ENCODE measurements at places on chromosomes 1 and 21.
A peak's percentile ranks its signal among the peaks of the same experiment; 100 is the strongest.

GRCh38 chr1:19044975-19045831, 88.7 kb upstream of the IFFO2 start:
- DNase-seq, result no peak

GRCh38 chr1:150881331-150882070, 5.1 kb upstream of the ARNT start:
- no peak for DNase-seq

DNA sequence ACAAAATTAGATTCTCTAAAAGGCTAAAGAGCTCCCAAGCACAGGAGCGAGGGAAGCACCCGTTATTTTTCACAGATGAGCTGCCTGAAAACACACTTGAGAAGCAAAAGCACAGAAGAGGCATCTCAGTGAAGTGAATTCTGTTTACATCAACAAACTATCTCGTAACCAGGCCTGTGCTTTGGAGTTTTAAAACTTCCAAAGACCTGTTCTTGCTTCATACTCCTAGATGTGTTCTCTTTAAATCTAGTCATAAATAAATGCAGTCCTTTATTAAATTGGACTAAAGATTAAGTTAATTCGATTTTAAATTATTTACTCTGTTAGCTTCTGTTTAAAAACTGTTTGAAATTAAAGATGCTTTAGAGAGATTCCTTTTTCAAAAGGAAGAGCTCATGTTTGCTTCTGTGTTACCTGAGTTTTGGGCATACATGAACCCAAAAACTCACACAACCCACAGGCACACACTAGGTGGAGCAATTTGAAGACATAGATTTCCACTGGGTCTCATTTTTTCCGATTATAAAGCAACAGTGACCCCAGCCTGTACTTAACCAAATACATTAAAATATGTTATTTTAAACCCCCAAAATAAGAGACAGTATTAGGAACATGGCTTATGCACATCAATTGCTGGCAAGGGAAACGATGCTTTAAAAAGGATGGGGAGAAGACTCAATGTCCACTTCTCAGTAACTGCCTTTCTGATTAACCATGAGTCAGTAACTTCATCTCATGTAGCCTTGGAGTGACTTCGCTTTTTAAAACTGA, 648.2 kb downstream of the SMYD3 start:
- DNase-seq, result no peak

- no peak for DNase-seq
These were observed 62.3 kb downstream of the ZNF644 start for GRCh38 chr1:90959352-90960206.

GRCh38 chr1:203934651-203935050, 73.3 kb downstream of the SNRPE start:
- no peak for DNase-seq

DNA sequence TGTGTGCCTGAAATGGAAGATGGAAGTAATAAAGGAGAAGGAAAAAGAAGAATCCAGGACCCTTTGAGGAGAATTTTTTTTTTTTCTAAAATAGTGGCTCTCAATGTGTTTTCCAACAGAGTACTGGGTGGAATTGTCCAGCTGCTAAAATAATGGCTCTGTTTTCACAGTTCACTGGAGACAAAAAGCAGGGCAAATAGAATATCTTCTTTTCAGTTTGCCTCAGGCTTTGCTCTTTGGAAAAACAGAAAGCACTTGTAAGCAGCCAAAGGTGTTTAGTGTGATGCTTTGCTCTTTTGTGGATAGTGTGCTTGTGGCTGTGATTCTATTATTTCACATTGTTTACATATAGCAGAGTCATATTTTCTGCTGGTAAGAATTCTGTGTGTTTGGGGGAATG, 77.4 kb upstream of the MROH9 start:
- no peak for DNase-seq

DNA sequence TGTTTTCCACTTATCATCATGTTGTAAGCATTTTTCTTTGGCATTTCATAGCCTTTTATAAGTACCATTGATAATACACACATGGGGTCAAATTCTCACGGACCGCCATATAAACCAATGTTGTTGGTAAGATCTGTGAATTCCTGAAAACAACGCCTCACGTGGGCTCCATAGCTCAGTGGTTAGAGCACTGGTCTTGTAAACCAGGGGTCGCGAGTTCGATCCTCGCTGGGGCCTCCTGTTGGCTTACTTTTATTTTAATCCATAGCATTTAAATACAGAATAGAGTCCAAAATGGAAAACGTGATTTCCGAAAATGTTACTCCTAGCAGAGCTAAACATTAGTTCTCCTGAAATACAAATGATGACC, 83.1 kb downstream of the HHIPL2 start:
- DNase-seq, result peak; percentile 55

- peak; percentile 59 for DNase-seq
These were observed 5.1 kb upstream of the HES4 start for GRCh38 chr1:1004780-1005697.

- DNase-seq, result peak; percentile 44
These were observed 237.9 kb upstream of the PBX1 start for GRCh38 chr1:164320790-164321731.

DNA sequence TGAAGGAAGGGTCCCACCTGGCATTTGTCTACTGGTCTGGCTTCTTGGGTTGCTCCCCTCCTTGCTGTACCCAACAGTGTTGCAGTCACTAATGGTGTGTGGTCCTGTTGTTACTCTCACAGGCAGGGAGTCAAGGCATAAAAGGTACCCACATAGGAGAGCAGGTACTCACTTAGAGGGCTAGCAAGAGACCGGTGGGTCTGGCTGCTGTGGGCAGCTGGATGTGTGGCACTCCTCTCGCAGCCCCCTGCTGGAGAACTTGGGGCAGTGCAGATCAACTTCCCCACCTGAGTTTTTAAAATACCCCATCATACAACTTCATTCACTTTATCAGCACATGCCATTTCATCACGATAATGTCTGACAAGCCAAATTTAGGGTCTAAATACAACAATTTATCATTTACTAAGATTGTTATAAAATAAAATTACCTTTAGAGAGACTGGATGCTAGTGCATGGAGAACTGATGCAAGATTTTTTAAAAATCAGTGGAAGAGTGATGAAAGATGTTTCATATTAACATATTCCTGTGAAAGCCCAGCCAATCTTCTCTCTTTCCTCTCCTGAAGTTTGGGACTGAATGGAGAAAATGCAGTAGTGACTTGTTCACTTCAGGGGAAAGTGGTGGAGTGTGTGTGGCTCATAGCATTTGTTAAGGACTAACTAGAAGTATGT, 42.8 kb downstream of the ACP6 start:
- DNase-seq, result no peak

- no peak for DNase-seq
These were observed 572 bp downstream of the LPGAT1 start for GRCh38 chr1:211830055-211830327.

DNA sequence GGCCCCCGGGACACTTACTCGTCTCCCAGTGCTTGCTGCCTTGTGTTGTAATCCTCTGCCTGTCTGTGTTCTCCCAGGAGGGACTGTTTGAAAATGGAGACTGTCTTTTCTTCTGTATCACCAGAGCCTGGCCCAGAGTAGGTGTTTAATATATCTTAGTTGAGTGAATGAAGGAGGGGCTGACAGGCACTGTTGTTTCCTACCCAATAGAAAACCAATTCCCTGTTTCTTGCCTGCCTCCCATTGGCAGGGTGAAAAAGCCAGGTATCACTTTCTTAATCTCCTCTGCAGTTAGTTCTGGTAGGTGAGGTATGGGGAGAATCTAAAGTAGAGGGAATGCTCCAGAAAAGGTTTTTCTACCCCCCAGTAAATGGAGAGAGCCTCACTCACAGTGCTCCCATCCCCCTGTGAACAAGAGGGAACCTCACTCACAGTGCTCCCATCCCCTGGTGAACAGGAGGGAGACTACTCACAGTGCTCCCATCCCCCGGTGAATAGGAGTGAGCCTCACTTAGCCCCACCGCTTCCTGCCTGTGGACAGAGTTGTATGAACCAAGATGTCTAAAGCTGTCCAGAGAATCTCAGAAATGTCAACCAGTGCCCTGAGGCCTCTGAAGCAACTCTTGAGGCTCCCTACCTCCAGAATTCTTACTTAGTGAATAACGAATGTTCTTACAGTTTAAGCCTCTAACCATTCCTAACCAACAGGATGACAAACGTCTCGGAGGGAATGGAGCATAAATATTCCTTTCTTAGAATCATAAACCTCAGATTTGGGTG, at the start of gene GJA5:
Gene GJA5 (minus strand): TSS at position 122 of the 780 bp plus-strand sequence. CDS start 1,364 bp downstream, outside the sequence.
- no peak for DNase-seq

- DNase-seq, result no peak
These were observed 60.3 kb downstream of the XCL2 start for GRCh38 chr1:168483539-168483938.

DNA sequence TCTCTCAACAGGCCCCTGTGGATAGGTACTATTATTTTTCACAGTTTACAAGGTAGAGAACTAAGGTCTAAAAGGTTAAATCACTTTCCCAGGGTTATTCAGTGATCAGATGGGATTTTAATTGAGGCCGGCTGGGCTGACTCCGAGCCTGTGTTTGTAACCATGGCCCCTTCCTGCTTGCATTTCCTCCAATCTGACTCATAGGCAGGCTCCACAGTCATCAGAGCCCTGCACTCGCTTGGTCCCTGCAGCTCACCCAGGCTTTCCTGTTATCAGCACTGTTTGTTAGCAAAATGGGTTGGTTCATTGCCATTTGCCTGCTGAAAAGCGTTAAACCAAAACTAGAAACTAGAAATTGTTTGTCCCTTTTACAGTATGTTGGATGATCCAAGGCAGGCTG, 41.4 kb upstream of the LMX1A start:
- DNase-seq, result peak; percentile 56

GRCh38 chr1:2196901-2197638, 2.5 kb upstream of the FAAP20 start:
- DNase-seq, result no peak

GRCh38 chr1:203189951-203190352, 3.4 kb upstream of the CHI3L1 start:
- DNase-seq, result no peak

DNA sequence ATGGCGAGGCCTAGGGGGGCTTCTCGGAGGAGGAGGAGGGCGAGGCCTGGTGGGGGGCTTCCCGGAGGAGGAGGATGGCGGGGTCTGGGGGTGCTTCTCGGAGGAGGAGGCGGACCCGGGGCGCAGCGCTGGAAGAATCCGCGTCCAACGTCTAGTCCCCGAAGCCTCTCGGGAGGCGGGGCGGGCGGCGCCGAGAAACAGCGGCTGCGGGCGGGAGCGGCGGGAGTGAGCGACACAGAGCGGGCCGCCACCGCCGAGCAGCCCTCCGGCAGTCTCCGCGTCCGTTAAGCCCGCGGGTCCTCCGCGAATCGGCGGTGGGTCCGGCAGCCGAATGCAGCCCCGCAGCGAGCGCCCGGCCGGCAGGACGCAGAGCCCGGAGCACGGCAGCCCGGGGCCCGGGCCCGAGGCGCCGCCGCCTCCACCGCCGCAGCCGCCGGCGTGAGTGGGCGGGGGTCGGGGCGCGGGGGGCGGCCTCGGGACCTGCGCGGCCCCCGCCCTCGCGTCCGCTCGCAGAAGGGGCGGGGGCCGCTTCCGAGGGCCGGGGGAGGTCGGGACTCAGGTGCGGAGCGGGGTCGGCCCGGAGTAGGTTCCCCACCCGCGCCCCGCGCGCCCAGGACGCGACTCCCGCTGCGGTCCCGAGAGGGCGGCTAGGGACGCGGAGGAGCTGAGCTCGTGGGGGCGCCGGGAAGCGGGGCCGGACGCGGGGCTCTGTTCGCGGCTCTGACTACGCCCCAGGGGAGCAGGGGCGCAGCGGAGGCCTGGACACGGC, at the start of gene KLHL17:
Gene KLHL17 (plus strand): TSS at position 222 of the 769 bp plus-strand sequence. CDS start 110 bp downstream, at position 332.
- DNase-seq, result peak; percentile 79

DNA sequence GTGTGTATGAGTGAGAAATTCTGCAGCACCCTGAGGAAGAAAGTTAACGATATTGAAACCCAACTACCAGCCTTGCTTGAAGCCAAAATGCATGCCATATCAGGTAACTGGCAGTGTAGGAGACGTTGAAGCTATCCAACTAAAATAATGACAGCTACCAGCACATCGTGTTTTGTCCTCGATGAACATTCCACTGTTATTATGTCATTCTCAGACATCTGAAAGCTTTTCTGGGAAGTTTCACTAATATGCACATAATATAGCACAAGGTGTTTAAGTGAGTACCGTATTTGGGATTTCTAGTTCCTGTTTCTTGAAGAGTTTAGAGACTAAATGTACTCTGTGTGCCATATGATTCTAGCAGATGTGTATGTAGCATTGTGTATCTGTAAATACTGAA, 173.5 kb downstream of the DISC1 start:
- DNase-seq, result no peak

- DNase-seq, result peak; percentile 53
These were observed 159.1 kb downstream of the NFIA start for GRCh38 chr1:61241411-61241838.

DNA sequence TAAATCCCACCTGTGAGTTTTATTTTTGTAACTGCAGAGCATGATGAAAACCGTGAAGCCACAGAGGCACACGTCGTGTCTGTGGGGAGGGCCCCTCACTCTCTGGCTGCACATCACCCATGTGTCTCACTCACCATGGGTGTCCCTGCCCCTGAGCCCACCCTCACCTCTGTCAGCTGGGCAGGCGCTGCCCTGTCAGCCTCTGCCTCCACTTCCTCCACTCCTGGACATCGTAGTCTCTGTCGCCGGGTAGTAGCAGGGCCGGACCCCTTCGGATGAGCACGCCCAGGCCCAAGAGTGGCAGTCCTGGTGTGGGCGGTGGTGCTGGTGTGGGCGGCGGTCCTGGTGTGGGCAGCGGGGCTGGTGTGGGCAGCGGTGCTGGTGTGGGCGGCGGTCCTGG, 37.3 kb downstream of the COL18A1 start:
- peak; percentile 20 for DNase-seq

DNA sequence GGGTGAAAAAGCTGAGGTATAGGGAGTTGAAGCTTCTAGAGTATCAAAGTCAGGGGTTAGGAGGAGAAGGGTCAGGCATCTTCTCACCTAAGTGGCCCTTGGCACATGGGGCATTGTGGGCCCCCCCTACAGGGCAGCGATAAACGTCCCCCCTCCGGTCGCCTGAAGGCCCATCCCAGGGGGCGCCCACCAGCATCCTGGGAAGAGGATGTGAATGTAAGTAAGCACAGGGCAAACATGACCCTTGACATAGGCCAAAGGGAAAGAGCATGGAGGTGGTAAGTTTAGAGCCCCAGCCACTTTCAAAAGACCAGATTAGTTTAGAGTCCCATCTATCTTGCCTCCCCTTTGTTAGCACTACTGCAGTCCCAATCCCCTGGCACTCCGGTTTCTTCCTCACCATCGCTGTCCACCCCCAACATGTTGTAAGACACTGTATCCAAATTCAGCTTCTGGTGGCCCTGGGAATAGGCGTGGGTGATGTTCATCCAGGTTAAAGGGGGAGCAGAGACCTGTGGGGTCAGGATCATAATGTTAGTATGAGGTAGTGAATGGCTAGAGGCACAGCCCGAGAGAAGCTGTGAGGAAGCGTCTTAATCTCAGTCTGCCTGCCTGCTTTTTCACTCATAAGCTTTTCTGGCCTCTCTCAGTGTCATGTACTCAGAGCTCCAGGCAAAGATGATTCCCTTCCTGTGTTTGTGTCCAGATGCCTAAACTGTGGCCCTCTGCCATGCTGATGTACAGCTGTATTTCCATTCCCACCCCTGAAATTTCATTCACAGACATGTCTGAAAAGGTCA, 2.7 kb downstream of the ITGA10 start:
- DNase-seq, result peak; percentile 64
